ENCODE measurements at places on chromosomes 4 and X.

DNA sequence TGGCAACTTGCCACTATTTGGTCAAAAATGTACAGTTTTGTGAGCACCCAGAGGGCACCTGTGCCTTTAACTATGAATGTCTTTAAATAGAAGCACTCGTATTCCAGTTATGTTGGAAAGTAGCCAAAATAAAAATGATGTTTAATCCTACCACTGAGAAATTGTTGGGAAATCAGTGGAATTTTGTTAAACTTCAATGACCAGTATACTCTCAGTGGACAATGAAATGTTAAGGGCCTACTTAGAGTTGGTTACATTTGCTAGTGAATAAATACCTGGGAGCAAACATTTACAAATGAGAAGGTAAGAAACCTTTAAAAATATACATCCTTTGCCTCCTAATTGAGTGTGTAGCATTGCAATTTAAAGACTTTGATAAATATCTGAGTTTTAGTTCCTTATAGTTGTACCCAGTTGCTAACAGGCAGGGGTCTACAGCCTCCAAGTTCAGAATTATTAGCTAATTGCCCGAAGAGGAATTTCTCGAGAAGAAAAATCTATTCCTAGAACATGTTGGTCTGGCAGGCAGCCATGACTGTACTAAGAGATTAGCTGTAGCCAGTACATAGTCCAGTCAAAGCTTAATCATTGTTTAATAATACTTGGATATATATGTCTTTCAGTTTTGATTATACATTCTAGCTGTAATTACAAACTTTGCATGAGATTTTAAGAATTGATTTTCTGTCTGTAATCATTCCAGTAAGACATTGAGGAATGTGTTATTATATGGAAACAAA is 93.2 kb downstream of the IL1RAPL2 start:
- DNase-seq: no peak

DNA sequence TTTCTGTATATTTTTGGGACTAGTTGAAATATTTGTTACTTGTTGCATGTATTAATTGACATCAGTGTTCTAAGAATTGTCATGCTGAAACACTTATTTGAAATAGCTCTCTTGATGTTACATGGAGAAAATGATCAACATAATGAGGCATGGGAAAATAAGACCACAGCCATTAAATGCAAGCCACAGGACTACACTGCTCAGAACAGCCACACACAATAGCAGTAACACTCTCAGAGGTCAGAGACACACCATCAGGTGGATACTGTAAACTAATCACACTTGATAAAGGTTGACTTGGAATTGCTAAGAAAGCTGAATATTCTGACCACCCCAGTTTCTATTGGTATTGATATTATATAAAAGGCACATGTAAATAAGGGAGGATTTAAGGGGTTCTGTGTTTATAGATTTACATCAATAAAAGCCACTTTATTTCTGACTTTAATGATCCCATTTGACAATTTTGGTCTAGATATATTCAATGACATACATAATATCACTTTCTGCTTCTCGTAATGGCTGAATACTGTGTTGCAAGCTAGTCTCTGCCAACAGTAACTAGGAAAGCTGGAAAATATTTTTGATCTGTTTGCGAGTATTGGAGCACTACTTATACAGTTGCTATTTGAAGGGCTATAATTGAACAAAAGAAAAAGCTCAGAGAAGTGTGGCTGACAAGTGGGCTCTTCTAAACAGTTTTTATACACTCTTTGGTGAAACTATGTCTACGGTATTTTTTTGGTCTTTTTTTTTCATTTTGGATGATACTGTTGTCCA is 876.5 kb upstream of the INTU start:
- no peak for DNase-seq

DNA sequence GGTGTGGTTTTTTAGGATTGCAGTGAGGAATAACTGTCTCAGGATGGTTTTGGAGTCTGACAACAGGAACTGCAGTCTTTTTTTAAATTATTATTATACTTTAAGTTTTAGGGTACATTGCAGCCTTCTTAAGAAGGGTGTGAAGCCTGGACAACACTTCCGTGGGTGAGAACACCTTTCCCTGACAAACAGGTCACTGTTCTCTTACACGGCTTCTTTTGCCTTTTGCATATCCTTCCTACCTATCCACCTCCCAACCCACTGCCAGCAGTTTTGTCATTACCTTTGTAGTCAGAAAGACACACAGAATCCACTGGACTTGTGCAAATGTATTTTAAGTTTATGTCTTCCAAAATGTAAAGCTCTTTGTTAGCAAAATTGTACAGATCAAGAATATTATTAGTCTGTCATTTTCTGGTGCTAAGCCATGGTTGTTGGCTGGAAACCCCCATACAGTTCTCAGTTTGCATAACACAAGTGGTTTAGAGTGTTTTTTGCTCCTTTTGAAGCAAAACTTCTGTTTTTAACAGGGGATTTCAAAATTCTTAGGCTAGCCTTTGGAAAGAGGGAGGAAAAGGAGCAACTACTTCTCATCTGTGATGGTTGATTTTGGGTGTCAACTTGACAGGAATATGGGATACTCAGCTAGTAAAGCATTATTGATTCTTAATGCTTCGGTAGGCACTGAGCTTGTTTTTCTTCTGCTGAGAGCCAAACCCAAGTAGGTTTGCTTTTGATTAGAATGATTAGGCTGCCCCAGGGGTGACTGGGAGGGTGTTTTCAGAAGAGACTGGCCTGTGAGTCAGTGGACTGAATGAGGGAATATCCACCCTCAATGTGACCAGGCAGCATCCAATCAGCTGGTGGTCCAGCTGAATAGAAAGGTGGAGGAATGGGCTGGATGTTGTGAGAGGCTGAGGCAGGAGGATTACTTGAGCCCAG is 29.4 kb upstream of the KLHL2 start:
- no peak for DNase-seq

DNA sequence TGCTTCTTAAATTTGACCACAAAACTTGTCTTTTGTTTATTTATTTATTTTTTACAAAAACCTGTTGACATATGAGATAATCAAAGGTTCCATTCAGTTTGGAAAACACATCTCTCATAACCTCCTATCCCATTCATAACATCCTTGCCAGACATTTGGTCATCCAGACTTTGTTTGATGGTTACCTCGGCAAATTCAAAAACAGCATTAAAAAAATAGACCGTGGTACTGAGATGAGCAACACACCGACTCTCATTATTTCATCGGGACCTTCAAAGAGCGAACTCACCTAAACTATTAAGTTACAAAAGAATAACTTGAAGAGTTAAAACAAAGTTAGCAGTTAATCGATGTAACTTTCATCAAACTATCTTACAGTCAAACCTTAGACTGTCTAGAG is 85.8 kb upstream of the RPS6KA3 start:
- DNase-seq: no peak

DNA sequence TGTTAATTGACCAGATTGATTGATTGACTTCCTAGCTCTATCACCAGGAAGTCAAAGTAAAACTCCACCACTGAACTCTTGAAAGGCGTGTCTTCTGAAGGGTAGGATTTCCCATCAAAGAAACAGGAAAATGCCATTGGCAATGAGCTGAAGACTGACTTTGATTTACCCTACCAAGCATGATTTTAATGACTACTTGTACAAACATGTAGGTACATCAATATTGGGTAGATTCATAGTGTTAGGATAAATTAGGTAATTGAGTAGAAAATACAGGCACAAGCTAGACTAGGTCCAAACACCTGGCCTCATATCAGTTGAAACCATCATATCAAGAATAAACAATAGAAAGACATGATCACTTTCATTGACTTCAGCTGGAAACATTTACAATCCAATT is 53.2 kb upstream of the ATXN3L start:
- DNase-seq: no peak

GRCh38 chr4:122047456-122048425 is 95.9 kb upstream of the TRPC3 start:
- DNase-seq: no peak

DNA sequence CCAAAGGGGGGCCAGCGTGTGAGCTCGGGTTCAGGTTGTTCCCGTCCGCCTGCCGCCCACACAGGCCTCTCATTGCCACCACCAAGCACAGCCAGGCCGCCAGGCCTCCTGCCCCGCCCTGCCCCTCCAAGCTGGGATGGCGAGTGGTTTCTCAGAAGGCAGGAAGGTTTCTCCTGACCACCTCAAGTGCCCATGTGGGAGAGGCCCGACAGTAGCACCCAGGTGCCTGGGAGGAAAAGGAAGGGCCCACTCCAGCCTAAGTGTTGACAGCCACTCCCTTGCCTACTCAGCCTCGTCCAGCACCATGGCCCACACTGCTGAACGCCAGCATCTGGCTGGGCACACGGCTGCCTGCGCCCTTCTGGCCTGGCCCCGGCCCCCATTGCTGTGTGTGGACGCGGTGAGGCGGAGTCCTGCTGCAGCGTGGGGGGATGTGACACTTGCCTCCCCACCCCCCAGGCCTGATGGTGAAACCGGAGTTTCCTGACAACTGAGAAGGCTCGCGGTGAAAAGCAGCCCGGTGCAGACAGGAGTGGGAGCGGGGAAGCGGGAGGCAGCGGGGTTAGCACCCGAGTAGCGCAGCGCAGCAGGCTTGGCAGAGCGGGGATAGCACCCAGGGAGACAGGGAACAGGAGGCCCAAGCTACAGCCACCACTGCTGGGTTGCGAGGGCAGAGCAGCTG is 19.2 kb downstream of the FLNA start:
- no peak for DNase-seq

DNA sequence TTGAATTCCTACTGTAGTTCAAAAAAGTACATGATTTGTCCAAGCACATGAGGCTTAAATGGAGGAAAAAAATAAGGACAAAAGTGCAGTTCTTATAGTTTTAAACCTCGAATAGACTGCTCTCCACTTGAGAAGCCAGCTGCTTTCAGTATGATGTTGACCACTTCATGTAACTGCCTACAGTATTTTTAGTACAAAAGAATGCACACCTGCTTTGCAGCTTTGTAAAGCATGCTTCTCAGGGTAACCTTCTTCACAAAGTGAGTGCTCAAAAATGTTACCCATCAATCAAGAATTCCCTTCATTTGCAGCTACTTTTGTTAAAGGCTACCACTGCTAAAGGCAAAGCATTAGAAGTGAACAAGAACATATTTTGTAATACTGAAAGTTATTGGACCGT is 83.4 kb upstream of the FAM47B start:
- DNase-seq: no peak

- no peak for DNase-seq
Observed at GRCh38 chrX:71619193-71619592, 882 bp upstream of the CXCR3 start.

DNA sequence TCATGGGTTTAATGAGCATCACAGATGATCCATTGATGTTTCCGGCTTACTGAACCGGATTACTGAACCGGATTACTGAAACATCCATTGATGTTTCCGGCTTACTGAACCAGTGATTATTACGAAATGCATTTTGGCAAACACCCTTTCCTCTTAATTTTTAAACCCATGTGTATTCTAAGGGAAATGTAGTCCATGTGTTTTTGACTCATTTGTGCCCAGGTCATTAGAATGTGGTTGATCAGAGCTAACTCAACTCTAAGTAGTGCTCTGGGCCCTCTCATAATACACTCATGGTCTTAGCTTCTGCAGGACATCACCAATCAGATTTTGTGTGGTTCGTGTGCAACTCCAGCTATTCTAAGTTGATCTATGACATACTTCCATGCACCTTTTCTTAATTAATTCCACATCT is 141.6 kb downstream of the SPATA18 start:
- no peak for DNase-seq

GRCh38 chr4:76380561-76380960 is 40.4 kb downstream of the CCDC158 start:
- no peak for DNase-seq

- no peak for DNase-seq
Observed at GRCh38 chrX:24014388-24015018, 12.5 kb downstream of the KLHL15 start.

DNA sequence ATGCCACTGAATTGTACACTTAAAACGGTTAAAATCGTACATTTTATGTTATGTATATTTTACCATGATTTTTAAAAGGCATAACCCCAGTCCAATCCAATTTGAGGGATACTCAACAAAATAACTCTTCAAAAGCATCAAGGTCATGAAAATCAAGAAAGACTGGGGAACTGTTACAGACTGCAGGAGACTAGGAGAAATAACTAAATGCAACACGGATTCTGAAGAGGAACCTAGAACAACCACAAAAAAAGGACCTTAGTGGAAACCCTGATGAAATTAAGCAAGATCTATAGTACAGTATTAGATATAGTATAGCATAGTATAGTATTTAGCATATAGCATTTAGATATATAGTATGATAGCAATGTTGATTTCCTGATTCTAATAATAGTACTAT is 26.8 kb downstream of the SH3KBP1 start:
- no peak for DNase-seq

- DNase-seq: no peak
Observed at GRCh38 chr4:76002176-76002575, 5.1 kb downstream of the CXCL9 start.

DNA sequence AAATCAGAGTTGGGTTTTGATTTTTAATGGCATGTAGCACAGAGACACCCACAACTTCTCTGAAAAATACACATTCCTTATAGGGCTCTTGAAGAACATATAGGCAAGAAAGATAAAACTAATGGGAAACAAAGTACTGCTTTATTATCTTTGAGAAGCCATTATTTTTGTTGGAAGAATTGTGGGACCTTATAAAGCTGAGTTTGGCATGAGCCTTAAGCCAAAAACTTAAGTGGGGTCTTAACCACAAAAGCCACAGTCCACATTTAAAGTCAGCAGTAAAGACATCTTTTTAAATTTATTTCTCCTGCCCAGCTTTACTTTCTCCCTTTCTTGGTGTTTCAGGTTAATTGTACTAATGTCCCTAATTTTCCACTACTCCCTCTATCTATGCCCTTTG is 1297.3 kb downstream of the C4orf33 start:
- no peak for DNase-seq

DNA sequence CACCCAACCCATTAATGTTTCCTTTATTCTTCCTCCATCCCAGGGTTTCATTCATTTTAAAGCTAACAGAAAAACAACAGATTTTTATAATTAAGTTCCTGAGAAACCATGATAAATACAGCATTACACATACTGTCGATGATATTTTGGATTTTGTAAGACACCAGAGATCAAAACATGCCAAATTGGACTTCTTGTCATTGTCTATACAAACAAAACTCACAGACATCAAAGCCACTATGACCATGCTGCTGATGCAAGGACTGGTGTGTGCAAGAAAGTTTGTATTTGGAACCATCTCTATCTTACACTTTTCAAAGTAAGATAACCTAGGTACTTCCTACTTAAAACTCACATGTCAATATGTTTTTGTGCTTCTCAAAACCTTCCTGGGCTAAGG is 294.0 kb upstream of the UGT8 start:
- no peak for DNase-seq

DNA sequence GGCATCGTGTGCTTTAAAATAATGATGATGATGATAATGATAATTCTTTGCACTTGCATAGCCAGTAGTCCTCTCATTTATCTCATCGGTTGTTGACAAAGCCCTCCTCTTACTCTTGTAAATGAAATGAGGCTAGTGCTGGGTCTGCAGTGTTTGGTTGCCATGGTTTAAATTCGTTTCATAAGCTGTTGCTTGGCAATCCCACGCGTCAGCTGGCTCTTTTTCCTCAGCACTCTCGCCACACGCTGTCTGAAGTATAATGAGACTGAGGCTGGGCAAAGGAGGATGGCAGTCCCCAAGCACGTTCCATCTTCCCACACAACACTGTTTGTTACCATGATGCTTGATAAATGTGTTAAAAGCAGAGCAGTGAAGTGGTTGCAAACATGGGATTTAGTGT is 15.5 kb downstream of the PAGE4 start:
- DNase-seq: no peak
